ENCODE measurements at places on chromosomes 3 and 15.

DNA sequence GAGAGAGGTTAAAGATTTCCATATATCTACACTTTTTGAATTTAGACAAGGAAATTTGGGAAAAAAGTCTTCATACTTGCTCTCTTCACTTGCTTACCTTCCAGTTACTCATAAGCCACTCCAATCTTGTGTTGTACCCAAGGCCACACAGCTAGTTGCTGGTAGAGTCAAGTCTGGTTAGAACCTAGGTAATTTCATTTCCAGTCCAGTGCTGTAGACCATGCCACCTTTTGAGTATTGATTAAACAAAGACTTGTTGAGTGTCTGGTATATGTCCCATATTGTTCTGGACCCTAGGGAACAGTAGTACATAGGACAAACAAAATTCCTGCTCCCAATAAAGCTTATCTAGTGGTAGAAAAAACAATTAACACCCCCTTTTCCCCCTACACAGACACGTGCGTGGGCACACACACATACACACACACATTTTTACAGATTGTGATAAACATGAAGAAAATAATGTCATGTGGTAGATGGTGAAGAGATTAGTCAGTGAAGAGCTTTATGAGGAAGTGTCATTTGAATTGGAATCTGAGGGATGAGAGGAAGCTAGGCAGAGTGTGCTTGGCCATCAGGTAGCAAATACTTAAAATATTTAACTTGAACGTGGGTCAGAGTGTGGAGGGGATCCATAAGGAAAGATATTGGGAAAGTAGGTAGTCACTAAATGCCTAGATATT, 2.1 kb downstream of the CMC1 start:
- DNase-seq = no peak

DNA sequence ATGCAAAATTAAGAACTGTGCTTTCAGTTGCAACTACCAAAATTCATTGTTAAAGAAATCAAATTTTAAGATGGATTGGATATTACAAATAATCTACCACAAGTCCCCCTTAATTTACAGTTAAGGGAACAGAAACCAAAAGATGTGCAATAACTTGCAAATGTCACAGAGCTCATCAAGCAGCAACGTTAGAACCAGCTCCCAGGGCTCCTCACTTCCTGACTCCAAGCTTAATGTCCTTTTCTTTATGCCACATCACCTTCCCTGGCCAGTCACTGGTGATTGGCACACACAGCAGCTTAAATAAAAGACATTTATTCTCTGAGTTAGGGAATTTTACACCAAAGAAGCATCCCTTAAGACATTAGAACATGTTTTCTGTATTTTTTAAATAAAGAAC, 159.7 kb downstream of the RSL24D1 start:
- DNase-seq = no peak

DNA sequence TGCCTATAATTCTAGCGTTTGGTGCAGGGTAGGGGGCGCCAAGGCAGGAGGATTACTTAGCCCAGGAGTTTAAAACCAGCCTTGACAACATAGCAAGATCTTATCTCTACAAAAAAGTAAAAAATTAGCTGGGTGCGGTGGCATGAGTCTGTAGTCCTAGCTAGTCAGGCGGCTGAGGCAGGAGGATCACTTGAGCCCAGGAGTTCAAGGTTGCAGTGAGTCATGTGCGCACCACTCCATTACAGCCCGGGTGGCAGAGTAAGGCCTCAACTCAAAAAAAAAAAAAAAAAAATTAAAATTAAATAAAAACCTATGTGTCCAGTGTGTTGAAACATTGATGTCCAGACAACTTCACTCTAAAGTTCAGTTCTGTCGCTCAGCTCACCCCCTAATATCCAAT, 78.2 kb upstream of the SOX2 start:
- no peak for DNase-seq

DNA sequence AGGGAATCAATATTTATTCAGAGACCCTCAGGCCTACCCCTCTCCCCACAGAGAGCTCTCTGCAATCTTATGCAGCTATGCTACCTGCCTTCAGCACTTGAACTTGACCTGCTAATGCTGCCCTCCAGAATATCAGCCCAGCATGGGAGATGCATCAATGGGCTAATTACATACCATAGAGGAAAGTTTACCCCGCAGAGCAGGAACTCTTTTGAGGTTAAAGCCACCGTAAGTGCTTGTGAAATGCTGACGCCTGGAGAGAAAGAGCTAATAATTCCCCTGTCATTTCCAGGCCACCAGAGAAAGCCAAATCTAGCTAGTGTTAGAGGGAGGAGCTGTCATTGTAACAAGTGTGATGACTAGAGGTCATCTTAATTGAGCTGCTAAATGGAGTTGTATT, 127.5 kb downstream of the CHST2 start:
- DNase-seq = no peak

DNA sequence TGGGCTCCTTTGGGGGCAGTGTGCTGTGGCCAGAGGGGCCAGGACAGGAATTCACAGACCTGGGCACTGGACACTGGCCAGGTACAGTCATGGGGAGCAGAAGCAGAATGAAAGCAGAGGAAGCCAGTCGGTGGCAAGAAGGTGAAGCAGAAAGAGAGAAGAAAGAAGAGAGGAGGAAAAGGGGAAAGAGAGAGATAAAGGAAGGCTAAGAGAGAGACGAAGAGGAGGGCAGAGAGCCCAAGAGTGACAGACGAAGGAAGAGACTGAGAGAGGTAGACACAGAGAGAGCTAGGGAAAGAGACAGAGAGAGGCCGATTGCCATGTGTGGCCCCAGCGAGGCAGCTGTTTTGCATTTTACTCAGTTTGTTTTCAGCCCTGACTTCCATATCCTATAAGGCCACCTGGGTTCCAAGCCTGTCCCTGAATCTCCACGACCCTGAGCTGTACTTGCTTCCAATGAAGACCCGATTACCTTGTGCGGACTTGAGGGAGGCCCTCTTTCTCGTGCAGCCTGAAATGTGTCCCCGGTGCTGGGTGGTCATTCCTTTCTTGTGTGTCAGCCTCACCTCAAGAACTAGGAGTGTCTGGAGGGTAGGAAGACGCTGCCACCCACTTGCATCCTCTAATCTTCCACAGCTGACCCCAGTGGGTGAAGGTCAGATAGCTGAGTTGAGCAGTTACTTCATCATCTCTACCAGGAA, 73.9 kb downstream of the LSM3 start:
- no peak for DNase-seq

Data from progenitor cell of endocrine pancreas (in vitro differentiated cells).